Right atrium auricular region (tissue), 2 donors: ENCODE measurements at places on chromosomes 4 and X. TPM values are rescaled to one million over a fixed set of nuclear protein-coding genes. Genes with fewer than 3 reads are reported as not detected.

DNA sequence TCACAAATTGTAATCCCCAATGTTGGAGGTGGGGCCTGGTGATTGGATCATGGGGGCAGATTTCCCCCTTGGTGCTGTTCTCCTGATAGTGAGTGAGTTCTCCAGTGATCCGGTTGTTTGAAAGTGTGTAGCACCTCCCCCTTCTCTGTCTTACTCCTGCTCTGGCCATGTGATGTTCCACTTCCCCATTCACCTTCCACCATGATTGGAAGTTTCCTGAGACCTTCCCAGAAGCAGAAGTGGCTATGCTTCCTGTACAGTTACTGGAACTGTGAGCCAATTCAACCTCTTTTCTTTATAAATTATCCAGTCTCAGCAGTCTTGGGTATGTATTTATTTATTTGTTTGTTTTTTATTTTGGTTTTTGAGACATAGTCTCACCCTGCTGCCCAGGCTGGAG, 143.2 kb downstream of the CPE start:
- no peaks in the 10 kb centered on the region for H3K36me3 ChIP-seq
- no peaks in the 10 kb centered on the region for H3K27me3 ChIP-seq
- no peaks in the 10 kb centered on the region for H3K4me1 ChIP-seq
- no peak overlapping the region for H3K4me3 ChIP-seq

Gene SLC10A4
- total RNA-seq = not detected

DNA sequence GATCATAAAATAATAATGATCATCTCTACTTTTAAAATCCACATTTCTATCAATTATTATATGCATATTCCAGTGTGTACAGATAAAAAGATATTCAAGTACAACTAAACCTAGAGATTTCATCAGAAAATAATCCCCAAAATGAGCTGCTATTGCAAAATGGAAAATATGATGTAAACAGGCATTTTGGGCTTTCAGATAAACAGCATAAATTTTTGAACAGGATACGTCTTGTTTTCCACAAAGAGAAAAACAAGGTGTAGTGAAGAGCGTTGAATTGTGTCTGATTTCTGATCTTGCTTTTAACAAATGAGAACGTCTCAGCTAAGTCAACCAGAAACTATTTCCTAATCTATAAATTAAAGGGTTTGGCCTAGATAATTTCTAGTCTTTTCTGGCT, 349.6 kb upstream of the FTHL17 start:
- no peak overlapping the region for H3K4me3 ChIP-seq
- H3K27ac ChIP-seq = no peak overlapping the region
- peaks cover 4% of the 10 kb centered on the region for H3K4me1 ChIP-seq

Gene F8A2
- not detected for total RNA-seq

DNA sequence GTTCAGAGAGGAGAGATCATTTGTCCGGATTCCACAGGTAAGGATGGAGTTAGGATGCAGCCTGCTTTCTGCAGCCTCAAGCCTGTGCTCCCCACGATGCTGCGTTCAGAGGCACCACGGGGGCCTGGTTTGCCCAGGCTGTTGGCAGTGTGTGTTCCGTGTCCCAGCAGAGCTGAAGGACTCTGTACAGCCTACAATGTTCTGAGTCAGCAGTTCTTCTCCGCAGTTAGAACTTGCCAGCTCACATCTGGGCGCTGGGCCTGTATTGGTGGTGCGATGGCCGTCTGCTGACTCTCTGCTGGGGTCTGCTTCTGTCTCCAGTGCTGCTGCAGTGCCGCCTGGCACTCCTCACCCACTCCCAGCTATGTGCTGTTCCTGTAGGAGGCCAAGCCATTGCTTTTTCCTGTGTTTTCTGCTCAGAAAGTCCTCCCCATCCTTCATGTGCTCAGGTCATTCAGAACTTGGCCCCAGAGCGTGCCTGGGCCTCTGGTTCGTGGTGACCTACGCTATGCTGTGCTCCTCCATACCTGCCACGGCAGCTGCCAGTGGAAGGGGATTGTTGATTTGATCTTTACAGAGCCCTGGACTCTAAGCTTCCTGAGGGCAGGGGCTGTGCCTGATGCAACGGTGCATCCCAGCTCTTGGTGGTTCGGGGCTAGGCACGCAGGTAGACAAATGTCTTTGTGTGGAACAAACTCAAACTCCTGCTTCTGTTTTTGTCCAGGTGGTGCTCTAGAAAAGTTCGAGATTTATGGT, 42.6 kb upstream of the TADA2B start:
- H3K27ac ChIP-seq = no peak overlapping the region
- H3K36me3 ChIP-seq = peaks cover 83% of the 10 kb centered on the region
- no peaks in the 10 kb centered on the region for H3K27me3 ChIP-seq
- DNase-seq = no peak

GRCh38 chr4:46676364-46676763, 232.7 kb downstream of the COX7B2 start:
- no peaks in the 10 kb centered on the region for H3K27me3 ChIP-seq
- no peak overlapping the region for H3K27ac ChIP-seq
- H3K4me1 ChIP-seq = no peaks in the 10 kb centered on the region

DNA sequence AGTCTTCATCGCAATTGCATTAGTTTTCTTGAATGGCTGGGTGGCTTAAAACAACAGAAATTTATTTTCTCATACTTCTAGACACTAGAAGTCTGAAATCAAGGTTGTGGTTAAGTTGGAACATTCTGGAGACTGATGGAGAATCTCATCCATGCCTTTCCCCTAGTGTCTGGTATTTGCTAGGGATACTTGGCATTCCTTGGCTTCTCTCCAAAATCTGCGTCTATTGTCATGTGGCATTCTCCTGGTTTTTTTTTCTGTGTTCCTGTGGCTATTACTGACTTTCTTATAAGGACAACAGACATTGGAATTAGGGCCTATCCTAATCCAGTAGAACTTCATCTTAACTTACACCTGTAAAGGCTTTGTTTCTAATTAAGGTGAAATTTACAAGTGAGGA, 272.8 kb upstream of the EPHA5 start:
- no peaks in the 10 kb centered on the region for H3K4me1 ChIP-seq
- no peak for DNase-seq
- no peak overlapping the region for H3K27ac ChIP-seq
- H3K36me3 ChIP-seq = no peaks in the 10 kb centered on the region
- H3K27me3 ChIP-seq = no peaks in the 10 kb centered on the region
- no peak overlapping the region for H3K4me3 ChIP-seq

DNA sequence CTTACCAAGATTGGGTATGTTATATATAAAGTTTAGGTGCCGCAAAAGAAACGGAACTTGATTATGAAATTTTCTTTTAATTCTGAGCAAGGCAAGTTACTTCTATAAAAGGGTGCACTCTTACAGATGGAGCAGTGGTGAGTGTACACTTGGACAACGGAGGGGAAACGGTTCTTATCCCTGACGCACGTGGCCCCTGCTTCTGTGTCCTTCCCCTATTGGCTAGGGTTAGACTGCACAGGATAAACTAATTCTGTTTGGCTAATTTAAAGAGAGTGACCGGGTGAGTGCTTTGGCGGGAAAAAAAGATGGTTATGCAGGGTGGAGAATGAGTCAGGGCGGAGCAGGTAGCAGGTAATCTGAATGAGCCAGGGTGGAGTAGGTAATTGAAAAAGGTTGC, 149.5 kb downstream of the GC start:
- no peak overlapping the region for H3K4me3 ChIP-seq
- H3K27me3 ChIP-seq = no peaks in the 10 kb centered on the region
- H3K4me1 ChIP-seq = no peaks in the 10 kb centered on the region
- no peak for DNase-seq
- no peak overlapping the region for H3K27ac ChIP-seq
- H3K36me3 ChIP-seq = no peaks in the 10 kb centered on the region

Gene BST1
- 10.2 TPM for total RNA-seq

Gene HSD17B13
- total RNA-seq = not detected

DNA sequence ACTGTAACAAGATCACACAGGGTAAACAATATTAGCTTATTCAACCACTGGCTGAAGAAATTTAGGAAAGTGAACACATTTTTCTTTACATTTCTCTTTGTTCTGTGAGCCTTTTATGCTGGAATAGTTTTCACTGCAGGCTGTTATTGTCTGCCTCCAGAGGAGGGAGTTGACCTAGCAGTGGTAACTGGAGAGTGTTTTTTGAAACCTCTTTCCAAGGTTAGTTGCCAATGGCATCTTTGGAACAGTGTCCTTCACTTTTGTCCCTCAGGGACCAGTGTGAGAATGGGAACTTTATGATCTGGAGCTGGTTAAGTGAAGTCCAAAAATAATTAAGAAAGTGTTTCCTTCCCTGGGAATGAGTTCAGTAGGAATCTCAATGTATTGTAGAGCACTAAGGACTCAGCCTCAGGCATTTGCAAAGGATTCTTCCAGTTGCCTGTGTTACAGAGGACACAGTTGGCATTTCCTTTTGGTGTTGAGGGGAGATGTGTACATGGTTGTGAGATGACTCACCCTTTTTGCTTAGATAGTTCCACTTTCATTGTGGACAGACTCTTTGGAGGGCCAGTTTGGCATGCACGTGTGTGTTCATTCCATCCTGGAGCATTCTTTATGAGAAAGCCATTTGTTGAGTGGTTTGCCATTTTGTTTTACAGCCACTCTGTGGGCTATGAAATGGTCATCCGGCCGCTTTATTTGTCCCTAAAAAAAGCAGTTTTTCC, 61.3 kb downstream of the AR start:
- peak overlapping the region; percentile 21 for H3K27ac ChIP-seq
- no peaks in the 10 kb centered on the region for H3K4me1 ChIP-seq
- no peaks in the 10 kb centered on the region for H3K27me3 ChIP-seq
- DNase-seq = no peak

- H3K4me3 ChIP-seq = no peak overlapping the region
- DNase-seq = no peak
- H3K27ac ChIP-seq = no peak overlapping the region
- H3K36me3 ChIP-seq = no peaks in the 10 kb centered on the region
- H3K27me3 ChIP-seq = no peaks in the 10 kb centered on the region
These were observed 148.6 kb upstream of the NWD2 start for GRCh38 chr4:37095925-37096324.

Gene FGFR3
- total RNA-seq = 2.6 TPM

Gene STARD8
- 8.3 TPM for total RNA-seq

DNA sequence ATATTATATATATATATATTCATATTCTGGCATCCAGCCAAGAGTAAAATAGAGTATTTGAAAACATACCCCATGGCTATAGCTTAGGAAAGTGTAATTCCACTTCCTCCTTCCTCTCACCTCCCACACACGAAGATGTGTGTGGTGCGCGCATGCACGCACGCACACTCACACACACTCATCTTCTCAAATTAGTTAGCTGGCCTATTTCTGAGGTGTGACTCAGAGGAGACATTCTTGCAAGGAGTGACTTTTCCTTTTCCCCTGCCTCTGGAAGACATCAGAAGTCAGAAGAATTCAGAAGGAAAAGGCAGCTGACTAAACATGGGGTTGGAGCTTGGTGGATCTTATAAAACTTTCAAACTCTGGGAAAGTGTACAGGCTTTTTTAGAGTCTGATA, 8.8 kb downstream of the ENPEP start:
- no peak overlapping the region for H3K4me3 ChIP-seq
- no peaks in the 10 kb centered on the region for H3K36me3 ChIP-seq

DNA sequence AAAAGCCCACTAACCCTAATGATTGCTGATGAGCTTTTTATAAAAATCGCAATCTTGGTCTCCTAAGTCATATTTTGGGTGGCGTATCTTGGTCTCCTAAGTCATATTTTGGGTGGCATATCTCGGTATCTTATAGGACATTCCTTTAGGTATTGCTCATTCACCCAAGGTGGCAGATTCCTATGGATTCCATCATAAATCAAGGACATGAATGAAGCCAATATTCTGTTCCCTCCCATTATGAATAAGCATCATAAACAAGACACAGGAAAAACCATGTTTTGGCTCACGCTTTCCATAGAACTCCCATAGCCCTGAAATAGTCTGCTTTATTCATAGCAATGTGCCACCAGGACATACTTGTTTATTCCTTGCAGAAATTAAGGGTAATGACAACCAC, 95.0 kb upstream of the CD99 start:
- DNase-seq = no peak
- H3K4me1 ChIP-seq = no peaks in the 10 kb centered on the region

DNA sequence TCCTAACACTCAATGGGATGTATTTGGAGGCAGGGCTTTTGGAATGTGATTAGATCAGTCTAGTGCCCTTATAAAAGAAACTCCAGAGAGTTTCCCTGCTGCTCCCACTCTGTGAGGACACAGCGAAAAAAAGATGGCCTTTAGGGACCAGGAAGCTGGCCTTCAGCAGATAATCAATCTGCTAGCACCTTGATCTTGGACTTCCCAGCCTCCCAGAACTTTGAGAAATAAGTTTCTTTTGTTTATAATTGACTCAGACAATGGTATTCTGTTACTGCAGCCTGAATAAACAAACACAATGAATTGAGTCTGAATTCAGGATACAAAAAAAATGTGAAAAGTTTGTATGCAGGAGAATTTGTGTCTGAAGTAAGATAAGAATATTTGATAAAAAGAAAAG, 842.1 kb downstream of the FSTL5 start:
- no peak for DNase-seq
- H3K4me3 ChIP-seq = no peak overlapping the region
- H3K27me3 ChIP-seq = no peaks in the 10 kb centered on the region
- H3K27ac ChIP-seq = no peak overlapping the region
- no peaks in the 10 kb centered on the region for H3K36me3 ChIP-seq

DNA sequence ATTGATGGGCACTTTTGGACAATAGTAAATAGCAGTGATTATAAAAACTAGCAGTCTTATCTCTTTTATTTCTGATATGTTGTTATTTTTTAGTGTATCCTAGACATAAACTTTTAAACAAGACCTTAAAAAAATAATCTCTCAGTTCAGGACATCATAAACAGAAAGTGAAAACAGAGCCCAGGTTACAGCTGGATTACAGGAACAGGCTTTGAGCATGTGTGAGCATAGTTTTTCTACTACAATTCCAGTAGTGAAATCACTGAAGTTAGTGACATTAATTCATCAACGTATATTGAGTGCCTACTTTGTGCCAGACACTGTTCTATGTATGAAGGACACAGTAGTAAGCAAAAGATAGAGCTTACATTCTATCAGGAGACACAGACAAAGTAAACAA, 16.9 kb downstream of the TRIM75 start:
- H3K27ac ChIP-seq = no peak overlapping the region
- no peaks in the 10 kb centered on the region for H3K4me1 ChIP-seq
- no peak overlapping the region for H3K4me3 ChIP-seq
- no peaks in the 10 kb centered on the region for H3K27me3 ChIP-seq
- H3K36me3 ChIP-seq = no peaks in the 10 kb centered on the region

- H3K4me3 ChIP-seq = no peak overlapping the region
- no peak overlapping the region for H3K27ac ChIP-seq
- no peaks in the 10 kb centered on the region for H3K36me3 ChIP-seq
- no peak for DNase-seq
- H3K27me3 ChIP-seq = no peaks in the 10 kb centered on the region
These were observed 581.2 kb downstream of the RAPGEF2 start for GRCh38 chr4:159684061-159684460.

- H3K4me3 ChIP-seq = no peak overlapping the region
- no peak overlapping the region for H3K27ac ChIP-seq
- H3K4me1 ChIP-seq = no peaks in the 10 kb centered on the region
- DNase-seq = no peak
- no peaks in the 10 kb centered on the region for H3K36me3 ChIP-seq
- no peaks in the 10 kb centered on the region for H3K27me3 ChIP-seq
These were observed 33.5 kb upstream of the RASSF6 start for GRCh38 chr4:73653695-73654106.
